H1 (cell line): ENCODE measurements at places on chromosomes 7 and 10. TPM values are rescaled to one million over a fixed set of nuclear protein-coding genes. Genes with fewer than 3 reads are reported as not detected.

DNA sequence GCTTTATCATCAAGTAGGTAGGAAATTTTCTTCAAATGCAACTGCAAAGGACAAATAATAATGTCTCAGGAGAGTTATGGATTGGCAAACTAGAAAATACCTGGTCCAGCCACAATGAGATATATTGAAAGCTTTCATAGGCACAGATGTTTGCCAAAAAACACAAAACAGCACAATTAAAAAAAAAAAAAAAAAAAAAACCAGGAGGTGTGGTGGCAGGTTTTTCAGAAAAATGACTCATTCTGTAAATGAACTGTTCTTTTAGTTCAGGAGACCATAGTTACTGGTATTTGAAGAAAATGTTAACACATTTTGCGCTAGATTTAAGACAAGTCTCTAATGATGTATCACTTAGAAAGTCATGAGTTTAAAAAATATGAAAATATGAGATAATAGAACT lies 55.0 kb upstream of the JCAD start:
- no peaks in the 10 kb centered on the region for H3K36me3 ChIP-seq
- DNase-seq: no peak
- H3K4me1 ChIP-seq: no peaks in the 10 kb centered on the region
- no peaks in the 10 kb centered on the region for H3K27me3 ChIP-seq

The GPR85 gene
- total RNA-seq: 0.20 and 0.54 TPM in 2 replicates

The LIPK gene
- total RNA-seq: not detected in 2 replicates

- H3K4me1 ChIP-seq: no peaks in the 10 kb centered on the region
- no peak overlapping the region for H3K27ac ChIP-seq
These were observed 21.4 kb upstream of the HELLS start for GRCh38 chr10:94524146-94524545.

The ZYX gene
- total RNA-seq: 159 and 174 TPM in 2 replicates

- DNase-seq: no peak
- H3K36me3 ChIP-seq: no peaks in the 10 kb centered on the region
- H3K4me3 ChIP-seq: no peak overlapping the region
- no peaks in the 10 kb centered on the region for H3K27me3 ChIP-seq
- no peak overlapping the region for H3K27ac ChIP-seq
These were observed 239.5 kb upstream of the PPP1R3A start for GRCh38 chr7:114158275-114158674.
